ENCODE measurements at places on chromosomes 4 and X. TPM values are rescaled to one million over a fixed set of nuclear protein-coding genes. Genes with fewer than 3 reads are reported as not detected.

Gene MTMR8
- 0.10 TPM for polyA plus RNA-seq

Gene VSIG1
- not detected for polyA plus RNA-seq

Gene EXOC1L
- not detected for polyA plus RNA-seq

DNA sequence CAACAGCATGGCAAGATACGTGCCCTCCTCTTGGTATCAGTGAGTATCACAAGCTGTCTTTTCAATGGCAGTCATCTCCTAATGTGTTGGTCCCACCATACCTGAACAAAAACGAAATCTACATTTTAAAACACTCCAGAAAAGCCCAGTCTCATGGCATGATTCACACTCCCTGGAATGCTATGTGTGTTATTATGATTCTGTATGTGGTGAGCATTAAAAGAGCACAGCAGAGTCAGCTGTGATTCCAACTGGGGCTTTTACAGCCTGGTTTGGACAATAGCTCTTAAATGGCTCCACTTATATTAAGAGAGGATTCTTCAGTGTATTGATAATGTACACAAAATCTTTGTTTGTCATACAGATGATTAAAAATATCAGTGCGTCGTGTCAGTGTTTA lies 274.1 kb upstream of the GK2 start:
- no peaks in the 10 kb centered on the region for H3K36me3 ChIP-seq
- no peak overlapping the region for H3K4me3 ChIP-seq
- H3K27me3 ChIP-seq, result no peaks in the 10 kb centered on the region
- DNase-seq, result no peak

DNA sequence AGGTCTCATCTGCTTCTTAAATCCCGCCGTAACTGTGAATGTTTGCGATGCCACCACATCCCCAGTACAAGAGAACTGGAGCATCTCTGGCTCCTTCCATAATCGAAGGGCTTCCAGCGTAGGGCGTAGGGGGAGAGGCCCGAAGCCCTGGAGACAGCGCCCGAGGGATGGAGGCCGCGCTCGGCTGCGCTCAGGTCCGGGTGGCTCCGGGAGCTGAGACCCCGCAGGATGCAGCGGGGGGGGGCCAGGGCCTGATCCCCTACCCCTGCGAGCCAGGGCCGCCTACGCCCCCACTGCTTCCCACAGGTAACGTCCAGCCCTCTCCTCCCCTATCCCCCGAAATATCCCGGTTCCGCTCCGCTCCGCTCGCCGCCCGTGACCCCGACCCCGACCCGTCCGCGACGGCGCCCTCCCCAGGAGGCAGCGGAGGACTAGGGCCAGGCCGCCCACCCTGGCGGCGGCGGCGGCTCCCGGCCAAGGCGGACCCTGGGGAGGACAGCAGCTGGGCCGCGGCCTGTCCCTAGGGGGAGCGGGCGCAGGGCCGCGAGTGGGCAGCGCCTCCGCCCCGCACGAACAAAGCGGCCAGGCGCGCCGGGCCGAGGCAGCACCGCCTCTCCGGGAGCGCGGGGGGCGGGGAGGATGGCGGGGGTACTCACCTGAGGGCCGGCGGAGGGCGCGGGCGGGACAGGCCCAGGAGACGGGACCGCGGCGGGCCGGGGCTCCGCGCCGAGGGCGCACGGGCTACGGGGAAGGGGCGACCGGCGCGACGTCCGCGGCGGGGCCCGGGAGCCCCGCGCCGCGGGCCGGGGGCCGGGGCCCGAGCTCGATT lies 723 bp downstream of the WDFY3 start:
- peak overlapping the region; percentile 89 for H3K4me3 ChIP-seq
- H3K4me1 ChIP-seq, result peaks cover 23% of the 10 kb centered on the region
- H3K27me3 ChIP-seq, result no peaks in the 10 kb centered on the region
- peak; percentile 74 for DNase-seq

- no peak overlapping the region for H3K27ac ChIP-seq
- H3K27me3 ChIP-seq, result no peaks in the 10 kb centered on the region
- no peaks in the 10 kb centered on the region for H3K36me3 ChIP-seq
- no peaks in the 10 kb centered on the region for H3K4me1 ChIP-seq
- peak; percentile 63 for DNase-seq
- no peak overlapping the region for H3K4me3 ChIP-seq
Measured at GRCh38 chr4:42483426-42484379, 86.4 kb downstream of the SHISA3 start.

DNA sequence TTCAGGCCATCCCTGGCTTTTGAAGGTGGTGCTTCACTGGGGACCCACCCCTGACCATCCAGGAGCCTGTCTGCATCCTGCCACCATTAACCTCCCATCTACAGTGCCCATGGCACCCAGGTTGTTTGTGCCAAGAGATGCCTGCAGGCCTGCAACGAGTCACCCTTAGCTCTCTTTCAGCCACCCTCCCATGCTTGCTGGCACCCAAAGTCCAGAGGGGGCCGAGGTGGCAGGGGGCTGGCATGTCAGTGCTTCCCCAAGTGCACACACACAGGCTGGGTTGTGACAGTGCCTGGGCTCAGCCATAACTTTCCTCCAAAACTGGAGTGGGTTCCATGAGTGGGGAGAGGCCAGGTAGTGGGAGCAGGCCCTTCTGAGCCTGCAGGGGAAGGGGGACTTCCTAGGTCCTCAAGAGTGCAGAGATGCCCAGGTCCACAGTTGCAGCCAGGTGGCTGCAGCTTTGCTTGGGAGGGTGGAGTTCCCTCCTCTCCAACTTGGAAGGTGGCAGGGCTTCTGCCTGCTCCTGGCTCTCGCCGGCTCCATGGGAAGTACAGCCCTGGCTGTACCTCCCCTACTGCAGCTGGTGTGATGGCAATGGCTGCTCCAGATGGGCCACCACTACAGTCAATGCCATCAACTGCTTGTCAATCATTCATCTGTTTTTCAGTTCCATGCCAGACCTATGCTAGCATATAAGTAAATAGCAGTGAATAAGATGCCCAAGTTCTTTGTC lies 235.9 kb upstream of the GIMD1 start:
- DNase-seq, result no peak
- no peaks in the 10 kb centered on the region for H3K27me3 ChIP-seq
- H3K4me3 ChIP-seq, result no peak overlapping the region
- no peaks in the 10 kb centered on the region for H3K36me3 ChIP-seq
- H3K27ac ChIP-seq, result no peak overlapping the region

GRCh38 chr4:38606587-38606905 lies 57.5 kb upstream of the KLF3 start:
- DNase-seq, result no peak
- peaks cover 20% of the 10 kb centered on the region for H3K4me1 ChIP-seq
- H3K27me3 ChIP-seq, result no peaks in the 10 kb centered on the region
- peak overlapping the region; percentile 72 for H3K27ac ChIP-seq
- no peak overlapping the region for H3K4me3 ChIP-seq

DNA sequence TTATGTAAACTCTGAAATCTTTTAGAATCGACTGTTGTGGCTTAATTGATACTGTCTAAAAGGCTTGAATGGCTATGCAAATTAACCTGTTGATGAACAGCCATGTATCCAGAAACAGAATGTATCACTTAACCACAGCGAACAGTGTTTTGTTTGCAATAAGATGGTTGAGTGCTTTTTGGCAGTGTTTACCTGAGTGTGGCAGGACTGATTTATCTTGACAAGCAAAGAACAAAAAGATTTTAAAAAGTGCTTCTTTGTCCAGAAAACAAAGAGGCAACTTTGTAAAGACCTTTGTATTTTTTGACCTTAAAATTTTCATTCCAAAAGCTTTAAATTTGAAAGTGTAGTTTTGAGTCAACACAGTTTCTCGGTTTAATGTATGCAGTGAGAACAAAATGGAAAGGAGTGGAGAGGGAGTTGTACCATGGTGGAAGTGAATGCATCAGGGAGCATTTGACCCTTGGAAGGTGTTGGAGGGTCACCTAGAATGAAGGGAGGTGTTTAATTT lies 18.0 kb downstream of the ARHGAP10 start:
- no peaks in the 10 kb centered on the region for H3K27me3 ChIP-seq
- H3K4me3 ChIP-seq, result no peak overlapping the region
- no peak for DNase-seq
- no peaks in the 10 kb centered on the region for H3K36me3 ChIP-seq

GRCh38 chr4:3445111-3445820 lies 3.5 kb downstream of the HGFAC start:
- peak; percentile 42 for DNase-seq
- H3K36me3 ChIP-seq, result no peaks in the 10 kb centered on the region
- H3K27me3 ChIP-seq, result no peaks in the 10 kb centered on the region
- H3K4me3 ChIP-seq, result no peak overlapping the region
- H3K4me1 ChIP-seq, result no peaks in the 10 kb centered on the region

GRCh38 chr4:6658597-6659075 lies 18.2 kb downstream of the MRFAP1 start:
- no peaks in the 10 kb centered on the region for H3K27me3 ChIP-seq
- peak; percentile 63 for DNase-seq
- H3K4me3 ChIP-seq, result peak overlapping the region; percentile 60
- no peaks in the 10 kb centered on the region for H3K4me1 ChIP-seq

GRCh38 chrX:110852180-110852579 lies 56.6 kb upstream of the CHRDL1 start:
- H3K4me1 ChIP-seq, result no peaks in the 10 kb centered on the region
- H3K27me3 ChIP-seq, result peaks cover 15% of the 10 kb centered on the region
- H3K27ac ChIP-seq, result no peak overlapping the region
- H3K4me3 ChIP-seq, result no peak overlapping the region
- H3K36me3 ChIP-seq, result no peaks in the 10 kb centered on the region

DNA sequence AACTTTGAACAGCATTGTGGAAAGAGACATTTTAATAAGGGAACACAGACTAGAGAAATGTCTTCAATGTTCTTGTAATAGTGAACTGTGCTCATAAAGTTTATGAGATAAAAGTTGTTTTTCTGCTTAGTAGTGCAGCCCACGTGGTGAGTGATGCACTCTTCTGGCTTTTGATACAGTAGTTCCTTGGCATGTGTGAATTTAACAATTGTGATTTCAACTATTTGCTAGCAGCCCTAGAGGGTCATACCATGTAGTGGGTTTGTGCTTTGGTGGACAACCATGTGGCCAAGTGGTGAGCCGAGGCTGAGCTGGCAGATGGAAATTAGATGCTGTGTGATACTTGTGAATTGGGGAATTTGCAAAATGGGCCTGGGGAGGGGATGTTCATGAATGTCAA lies 116.2 kb upstream of the SLC4A4 start:
- no peak overlapping the region for H3K4me3 ChIP-seq
- no peaks in the 10 kb centered on the region for H3K36me3 ChIP-seq
- H3K27me3 ChIP-seq, result no peaks in the 10 kb centered on the region

DNA sequence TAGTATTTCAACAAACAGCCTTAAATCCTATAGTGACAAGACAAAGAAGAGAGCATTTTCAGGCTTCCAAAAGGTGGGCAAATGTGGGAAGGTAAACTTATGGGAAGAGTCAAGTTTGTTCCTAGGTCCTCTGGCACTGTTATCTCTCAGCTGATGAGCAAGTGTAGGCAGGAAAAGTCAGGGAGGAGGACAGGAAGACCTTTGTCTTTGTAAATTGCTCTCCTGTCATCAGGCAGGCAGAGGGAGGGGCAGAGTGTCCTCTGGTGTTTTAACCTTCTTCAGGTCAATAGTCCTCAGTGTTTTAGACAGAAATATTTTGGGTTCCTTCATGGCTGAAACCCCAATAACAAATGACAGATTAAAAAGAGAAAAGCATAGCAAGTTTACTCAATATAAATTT lies 13.5 kb upstream of the GEMIN8 start:
- H3K4me1 ChIP-seq, result no peaks in the 10 kb centered on the region
- no peaks in the 10 kb centered on the region for H3K36me3 ChIP-seq
- no peak for DNase-seq
- H3K4me3 ChIP-seq, result no peak overlapping the region

DNA sequence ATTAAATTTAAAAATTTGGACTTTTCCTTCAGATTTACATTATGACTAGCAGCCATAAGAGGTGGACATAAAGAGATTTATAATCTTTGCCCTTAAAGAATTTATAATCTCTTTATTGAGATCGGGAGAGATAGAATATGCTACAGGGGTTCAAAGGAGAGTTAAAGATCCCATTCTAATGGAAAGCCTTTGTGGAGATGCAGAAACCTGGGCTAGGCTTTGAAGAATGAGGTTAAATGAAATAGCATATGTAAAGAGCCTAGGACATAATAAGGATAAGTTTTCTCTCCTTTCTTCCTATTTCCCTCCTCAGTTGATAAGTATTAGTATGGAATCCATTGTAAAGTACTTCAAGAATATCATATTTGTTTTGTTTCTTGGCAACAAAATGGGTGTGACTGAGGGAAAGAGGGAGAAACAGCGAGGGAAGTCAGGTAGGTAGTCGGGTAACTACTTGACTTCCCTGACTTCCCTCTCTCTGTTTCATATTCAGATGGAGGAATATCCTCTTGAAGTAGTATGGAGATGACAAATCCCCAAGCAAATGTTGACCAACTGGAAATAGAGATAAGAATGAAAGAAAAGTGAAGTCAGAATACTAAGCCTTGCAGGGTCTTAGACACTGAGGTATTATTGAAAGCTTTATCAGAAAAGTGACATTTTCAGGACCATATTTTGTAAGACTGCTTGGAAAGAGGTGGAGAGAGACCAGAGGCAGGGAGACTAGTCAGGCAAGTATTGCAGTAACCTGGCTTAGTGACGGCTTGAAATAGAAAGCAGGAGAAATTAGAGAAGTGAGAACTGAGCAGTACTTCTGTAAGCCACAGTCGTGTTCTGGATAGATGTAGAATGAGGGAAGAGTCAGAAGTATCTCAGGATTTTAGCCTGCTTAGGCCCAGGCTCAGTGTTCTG lies 82.9 kb downstream of the PDLIM5 start:
- H3K27me3 ChIP-seq, result no peaks in the 10 kb centered on the region
- H3K4me1 ChIP-seq, result peaks cover 94% of the 10 kb centered on the region
- peak overlapping the region; percentile 84 for H3K27ac ChIP-seq
- DNase-seq, result no peak
- no peaks in the 10 kb centered on the region for H3K36me3 ChIP-seq
- H3K4me3 ChIP-seq, result peak overlapping the region; percentile 12

DNA sequence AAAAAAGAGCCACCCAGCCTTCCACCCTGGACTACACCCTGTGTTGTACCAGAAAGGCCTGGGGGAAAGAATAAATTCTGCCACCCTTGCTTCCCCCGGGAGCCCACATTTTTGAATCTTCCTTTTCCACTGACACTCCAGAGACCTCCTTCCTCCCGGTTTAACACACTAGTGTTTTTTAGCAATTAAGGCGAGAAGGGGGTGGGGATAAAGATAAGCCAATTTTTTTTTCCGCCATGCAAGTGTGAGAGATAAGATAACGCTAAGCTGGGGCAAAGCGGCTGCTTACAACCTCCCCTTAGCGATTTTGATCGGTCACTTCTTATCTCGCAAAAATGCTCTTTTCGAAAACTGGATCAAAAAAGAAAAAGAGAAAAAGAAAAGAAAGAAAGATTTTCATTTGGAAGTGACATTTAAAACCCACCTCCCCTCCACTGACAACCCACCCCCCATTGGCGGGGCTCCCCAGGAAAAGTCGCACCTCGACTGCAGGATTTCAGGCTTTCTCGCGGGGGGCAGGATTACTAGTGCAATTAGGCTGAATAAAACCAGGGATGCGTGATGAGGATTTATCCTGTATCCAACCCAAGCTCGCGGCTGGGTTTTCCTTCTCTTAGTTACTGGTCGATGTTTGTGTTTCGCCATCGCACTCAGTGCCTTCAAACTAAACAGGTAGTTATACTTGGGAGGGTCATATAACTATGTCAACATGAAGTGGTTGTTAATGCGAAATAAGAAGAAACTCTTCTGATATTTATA lies 6.0 kb upstream of the BCOR start:
- peaks cover 93% of the 10 kb centered on the region for H3K27me3 ChIP-seq
- peaks cover 27% of the 10 kb centered on the region for H3K4me1 ChIP-seq
- no peak overlapping the region for H3K4me3 ChIP-seq
- H3K27ac ChIP-seq, result peak overlapping the region; percentile 93
